ENCODE measurements at places on chromosomes 3 and 15.

- DNase-seq, result no peak
Observed at GRCh38 chr3:122687298-122687697, 6.7 kb downstream of the PARP14 start.

- no peak for DNase-seq
Observed at GRCh38 chr3:146625186-146625775, 20.1 kb upstream of the PLSCR5 start.

- no peak for DNase-seq
Observed at GRCh38 chr15:74201710-74202420, 722 bp downstream of the STRA6 start.

- DNase-seq, result no peak
Observed at GRCh38 chr3:125213946-125214542, 1.5 kb upstream of the SLC12A8 start.

- no peak for DNase-seq
Observed at GRCh38 chr15:32765236-32765635, 47.4 kb downstream of the GREM1 start.

- no peak for DNase-seq
Observed at GRCh38 chr3:147832611-147833010, 423.4 kb downstream of the ZIC1 start.

DNA sequence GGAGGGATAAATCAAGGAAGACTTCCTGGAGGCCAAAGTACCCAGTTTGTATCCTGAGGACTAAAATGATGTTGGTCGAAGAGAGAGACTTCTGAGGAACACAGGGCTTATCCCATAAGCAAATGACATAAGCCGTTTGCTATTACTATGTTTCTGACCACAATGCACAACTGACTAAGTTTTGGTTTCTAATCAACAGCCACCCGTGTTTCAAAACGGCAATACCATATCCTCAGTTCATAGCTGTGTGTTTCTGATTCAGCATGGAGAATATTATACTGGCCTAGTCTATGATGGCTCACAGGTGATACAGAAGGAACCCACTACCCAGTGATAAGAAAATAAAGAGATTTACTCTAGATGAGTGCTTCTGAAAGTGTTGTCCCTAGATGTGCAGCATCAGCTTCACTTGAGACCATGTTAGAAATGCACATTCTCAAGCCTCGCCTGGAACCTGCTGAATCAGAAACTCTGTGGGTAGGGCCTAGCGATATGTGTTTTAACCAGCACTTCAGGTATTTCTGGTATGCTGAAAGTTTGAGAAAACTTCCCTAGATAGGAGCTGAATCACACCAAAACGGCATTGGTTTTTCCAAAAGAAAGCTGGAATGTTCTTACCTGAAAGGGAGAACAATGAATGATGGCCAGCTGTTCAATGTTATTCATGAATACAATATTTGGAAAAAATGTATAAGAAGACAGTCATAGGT lies 639.7 kb upstream of the NR2F2 start:
- DNase-seq, result no peak

- DNase-seq, result no peak
Observed at GRCh38 chr3:127698691-127699415, 26.1 kb downstream of the ABTB1 start.

DNA sequence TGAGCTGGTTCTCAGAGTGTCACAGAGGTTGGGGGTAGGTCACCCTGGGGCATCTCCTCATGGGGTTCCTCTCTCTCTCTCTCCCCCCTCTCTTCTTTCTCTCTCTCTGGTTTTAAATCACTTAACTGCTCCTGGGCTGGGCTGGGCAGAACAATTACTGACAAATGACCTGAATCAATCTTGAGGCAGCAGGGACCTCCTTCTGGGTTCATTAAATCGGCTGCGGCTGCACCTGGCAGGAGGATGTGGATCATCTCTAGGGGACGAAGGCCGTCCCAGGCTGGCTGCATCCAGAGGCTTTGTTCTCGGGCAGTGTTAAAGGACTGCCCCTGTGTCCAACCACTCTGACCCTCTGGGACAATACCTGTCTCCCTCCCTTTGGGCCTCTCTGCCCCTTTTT lies 143.1 kb downstream of the TLE3 start:
- no peak for DNase-seq

DNA sequence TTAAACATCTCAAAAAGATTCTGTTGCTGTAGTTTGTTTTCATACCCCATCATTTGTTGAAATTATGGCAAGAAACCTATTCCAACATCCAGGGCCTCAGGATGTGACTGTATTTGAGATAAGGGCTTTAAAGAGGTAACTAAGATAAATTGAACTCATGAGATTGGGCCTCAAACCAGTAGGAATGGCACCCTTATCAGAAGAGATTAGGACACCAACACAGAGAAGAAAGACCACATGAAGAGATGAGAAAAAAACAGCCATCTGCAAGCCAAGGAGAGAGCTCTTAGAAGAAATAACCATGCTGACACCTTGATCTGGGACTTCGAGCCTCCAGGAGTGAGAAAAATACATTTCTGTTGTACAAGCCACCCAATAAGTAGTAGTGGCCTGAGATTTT lies 157.7 kb downstream of the CGGBP1 start:
- DNase-seq, result no peak

- no peak for DNase-seq
Observed at GRCh38 chr15:47857776-47858167, 140.5 kb downstream of the SEMA6D start.

DNA sequence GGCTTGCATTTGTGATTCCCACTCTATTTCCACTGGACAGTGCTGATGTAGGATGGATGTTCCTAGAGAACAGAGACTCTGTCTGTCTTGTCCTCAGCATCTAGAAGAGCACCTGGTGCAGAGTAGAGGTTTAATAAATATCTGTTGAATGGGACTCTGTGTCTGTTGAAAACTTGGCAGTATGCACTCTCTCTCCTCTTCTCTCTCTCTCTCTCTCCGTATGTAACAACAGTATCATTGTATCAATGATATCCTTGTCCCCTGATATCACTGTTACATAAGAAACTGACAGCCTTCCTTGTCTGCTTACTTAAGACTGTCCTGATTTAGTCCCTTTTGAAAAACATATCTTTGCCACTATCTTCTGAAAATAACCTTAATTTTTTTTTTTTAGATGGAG lies 24.3 kb upstream of the MGLL start:
- no peak for DNase-seq

All from NCI-H526 treated with DMSO at 0.1 percent for 48 hours (cell line).